Activated CD4-positive, CD25-positive, alpha-beta regulatory T cell treated with anti-CD3 and anti-CD28 coated beads, Interleukin-2, amount 50 U/mL, for 16 hours (primary cell): ENCODE measurements at places on chromosomes 13 and 19.

- DNase-seq = no peak
Observed at GRCh38 chr13:26400545-26400944, 146.6 kb downstream of the CDK8 start.

DNA sequence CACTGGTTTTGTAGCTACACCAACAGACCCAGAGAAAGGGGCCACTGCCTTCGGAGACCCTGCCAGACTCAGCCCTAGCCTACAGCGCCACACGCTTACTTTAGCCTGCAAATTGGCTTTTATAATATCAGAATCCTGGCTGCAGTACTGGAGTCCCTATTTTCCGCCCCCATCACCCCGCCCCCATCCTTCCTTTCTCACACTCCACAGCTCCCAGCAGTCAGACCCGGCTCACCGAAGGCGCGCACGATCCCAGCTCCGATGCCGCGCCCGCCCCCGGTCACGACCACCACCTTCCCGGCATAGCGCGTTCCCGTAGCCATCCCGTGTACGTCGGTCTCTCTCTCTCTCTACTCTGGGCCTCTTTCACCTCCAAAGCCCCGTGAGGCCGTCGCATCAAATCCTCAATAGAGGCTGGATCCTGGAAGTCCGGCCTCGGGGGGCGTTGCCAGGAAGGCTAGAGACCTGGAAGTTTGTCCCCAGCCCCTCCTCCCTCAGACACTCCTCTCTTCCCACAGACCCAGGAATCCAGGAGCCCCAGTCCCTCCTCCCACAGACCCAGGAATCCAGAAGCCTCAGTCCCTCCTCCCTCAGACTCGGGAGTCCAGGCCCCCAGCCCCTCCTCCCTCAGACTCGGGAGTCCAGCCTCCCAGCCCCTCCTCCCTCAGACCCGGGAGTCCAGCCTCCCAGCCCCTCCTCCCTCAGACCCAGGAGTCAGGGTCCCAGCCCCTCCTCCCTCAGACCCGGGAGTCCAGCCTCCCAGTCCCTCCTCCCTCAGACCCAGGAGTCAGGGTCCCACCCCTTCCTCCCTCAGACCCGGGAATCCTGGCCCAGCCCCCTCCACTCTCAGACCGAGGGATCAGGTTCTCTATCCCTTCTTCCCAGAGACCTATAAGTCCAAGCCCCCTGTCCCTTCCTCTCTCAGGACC lies at the start of gene HSD17B14:
Gene HSD17B14, minus strand, starts transcription at position 403 of the 929 bp plus-strand sequence. Its CDS starts 80 bp downstream, at position 323.
- no peak for DNase-seq

GRCh38 chr13:43786766-43787517 lies at the start of gene ENOX1:
ENOX1 (minus strand) TSS chr13:43786972.
- DNase-seq = no peak

GRCh38 chr19:1840541-1841115 lies 7.7 kb downstream of the REXO1 start:
- DNase-seq = no peak

DNA sequence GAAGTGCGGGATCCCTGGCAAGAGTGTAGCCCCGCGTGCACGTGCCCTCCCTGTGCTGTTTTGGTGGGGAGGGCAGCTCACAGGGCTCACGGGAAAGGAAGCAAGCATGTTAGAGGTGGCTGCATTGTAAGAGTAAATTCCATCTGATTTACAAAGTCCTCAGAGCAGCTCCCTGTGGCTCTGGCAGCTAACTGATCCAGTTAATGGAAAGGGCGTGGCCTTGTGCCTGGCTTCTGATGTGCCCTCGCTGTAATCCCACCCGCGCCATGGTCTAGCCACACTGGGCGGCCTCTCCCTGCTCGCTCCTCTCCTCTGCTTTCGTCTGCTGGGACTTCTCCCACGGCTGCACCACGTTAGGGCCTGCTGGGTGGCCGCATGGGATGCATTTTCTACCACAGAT lies 258.5 kb downstream of the FGF9 start:
- DNase-seq = no peak

GRCh38 chr13:110214637-110215036 lies 92.3 kb downstream of the COL4A1 start:
- DNase-seq = no peak

DNA sequence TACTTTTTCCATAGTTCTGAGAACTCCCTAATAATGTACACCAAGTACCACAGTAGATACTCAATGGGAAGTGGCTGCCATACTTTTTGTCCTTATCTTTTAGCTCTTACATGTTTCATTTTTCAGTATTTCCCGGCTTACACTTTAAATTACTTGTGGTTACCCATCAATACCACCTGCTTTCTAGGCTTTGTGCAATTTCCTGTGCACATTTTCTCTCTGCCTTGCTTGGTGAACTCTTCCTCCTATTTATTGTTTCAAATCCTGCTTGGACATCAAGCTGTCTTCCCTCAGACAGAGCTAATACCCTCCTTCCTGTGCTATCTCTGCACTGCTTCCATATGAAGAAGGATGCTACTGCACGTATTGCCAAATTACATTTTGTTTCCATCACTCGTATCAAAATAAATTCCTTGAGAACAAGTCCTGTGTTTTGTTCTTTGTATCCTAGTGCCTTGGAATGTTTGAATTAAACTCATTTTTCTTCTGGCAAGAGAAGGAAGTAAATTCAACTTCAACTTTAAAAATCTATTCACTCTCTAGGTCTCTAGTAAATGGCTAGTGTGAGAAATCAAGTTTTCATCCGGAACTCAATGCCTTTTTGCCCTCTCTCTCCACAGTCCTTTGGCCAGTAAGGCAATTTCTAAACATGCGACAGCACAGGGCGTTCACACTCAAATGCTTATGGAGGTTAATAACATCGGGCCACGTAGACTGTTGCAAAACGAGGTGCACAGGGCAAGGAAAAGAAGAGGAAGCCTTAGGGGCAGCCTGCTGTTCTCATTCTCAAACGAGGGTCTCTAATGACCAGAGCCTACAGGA lies 5.6 kb downstream of the ZAR1L start:
- DNase-seq = no peak

GRCh38 chr19:54429545-54430227 lies 14.4 kb downstream of the TTYH1 start:
- DNase-seq = no peak

DNA sequence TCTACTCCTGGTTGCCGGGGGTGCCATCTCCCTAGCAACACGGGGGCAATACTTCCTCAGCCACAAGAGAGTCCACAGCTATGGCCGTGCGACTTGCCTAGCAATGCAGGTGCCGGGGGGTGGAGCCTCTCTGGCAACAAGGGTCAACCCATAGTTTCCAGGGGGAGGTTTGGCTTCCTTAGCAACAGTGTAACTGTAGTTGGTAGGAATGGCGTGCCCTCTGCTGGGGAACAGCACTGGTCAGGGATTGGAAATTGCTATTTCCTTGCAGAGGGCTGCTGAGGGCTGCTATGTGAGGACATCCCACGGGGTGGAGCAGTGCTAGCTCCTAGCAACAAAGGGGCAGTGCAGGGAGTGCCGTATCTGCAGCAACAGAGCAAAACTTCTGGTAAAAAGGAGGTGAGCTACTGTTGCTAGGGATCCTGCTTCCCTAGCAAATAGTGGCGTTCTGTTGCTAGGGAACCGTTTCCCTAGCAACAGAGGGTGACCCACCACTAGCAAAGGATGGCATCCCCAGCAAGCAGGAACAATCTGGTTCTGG lies 7.0 kb upstream of the TMC4 start:
- no peak for DNase-seq

DNA sequence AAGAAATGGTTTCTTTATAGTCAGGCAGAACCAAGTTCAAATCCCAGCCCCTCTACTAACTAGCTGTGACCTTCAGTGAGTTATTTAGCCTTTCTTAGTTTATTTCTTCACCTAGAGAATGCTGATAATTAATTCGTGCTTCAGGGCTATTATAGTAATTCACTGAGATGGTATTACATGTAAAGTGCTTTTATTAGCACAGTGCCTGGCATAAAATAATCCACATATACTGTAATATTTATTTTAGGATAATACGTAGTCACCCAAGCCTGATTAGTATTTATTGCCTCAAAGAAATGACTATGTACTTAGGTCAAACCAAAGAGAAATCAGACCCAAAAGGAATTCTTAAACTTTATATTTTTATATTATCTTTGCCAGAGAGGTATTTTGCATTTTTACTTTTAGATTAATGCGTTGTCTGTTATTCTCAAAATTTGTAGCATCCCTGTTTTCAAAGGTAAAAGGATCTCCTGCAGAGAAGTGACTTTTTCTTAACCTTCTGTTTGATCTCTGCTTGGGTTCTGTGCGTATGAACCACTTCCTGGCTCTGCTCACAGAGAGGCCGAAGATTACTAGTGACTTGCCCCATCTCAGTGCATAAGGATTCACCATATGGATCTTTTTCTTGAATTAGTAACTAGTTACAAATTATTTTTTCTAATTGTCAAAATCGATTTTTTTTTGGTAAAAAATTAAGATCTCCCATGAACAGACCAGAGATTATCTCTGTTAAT lies 19.7 kb downstream of the UBAC2 start:
- DNase-seq = no peak

- DNase-seq = no peak
Observed at GRCh38 chr13:59345311-59345710, 818.4 kb downstream of the DIAPH3 start.

- DNase-seq = no peak
Observed at GRCh38 chr13:99381766-99382165, 74.6 kb upstream of the GPR183 start.

DNA sequence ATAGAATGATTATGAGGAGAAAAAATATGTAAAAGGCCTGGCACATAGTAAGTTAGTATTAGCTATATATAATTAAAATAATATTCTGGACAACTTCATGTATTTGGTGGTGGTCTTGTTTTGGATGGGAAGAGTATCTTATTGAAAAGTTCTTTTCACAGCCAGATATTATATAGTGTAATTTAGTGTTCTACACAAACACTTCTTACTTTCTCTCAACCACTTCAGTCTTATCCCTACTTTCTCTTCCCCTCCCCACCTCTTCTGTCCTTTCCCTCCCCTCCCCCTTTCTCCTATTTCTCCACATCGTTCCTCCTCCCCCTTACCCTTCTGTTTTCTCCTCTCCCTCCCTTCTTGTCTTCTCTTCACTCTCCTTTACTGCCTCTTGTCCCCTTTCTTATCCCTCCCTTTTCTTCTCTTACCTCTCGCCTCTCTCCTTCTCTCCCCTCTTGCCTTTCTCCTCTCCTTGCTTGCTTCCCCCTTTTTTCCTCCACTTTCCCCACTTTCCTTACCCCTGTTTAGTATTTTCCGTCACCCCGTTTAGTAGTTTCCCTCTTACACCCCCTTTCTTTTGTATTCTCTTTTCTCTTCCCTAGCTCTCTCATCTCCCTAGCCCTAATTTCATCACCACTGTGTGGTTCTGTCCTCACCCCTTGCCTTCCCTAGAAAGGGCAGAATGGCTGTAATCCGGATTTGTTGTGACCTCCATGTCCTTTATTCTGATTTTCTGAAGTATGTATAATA lies 107.2 kb upstream of the MLNR start:
- DNase-seq = no peak

DNA sequence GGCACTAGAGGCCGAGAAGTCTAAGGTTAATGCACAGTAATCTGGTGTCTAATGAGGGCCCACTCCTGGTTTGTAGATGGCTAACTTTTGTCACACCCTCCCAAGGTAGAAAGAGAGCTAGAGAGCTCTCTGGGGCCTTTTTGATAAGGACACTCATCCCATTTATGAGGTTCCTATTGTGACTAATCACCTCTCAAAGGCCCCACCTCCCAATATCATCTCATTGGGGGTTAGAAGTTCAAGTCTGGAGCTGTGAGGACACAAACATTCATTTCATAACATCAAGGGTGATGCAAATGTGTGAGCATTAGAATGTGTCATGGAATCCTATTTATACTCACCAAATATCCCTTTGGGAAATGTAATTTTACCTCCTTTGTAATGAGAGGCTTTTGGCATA lies 79.2 kb upstream of the SLC10A2 start:
- no peak for DNase-seq

GRCh38 chr13:20773194-20774080 lies at the start of gene EEF1AKMT1:
EEF1AKMT1 (minus strand) TSS chr13:20773961; CDS start chr13:20757598, 16,363 bp downstream.
- DNase-seq = peak; percentile 88

DNA sequence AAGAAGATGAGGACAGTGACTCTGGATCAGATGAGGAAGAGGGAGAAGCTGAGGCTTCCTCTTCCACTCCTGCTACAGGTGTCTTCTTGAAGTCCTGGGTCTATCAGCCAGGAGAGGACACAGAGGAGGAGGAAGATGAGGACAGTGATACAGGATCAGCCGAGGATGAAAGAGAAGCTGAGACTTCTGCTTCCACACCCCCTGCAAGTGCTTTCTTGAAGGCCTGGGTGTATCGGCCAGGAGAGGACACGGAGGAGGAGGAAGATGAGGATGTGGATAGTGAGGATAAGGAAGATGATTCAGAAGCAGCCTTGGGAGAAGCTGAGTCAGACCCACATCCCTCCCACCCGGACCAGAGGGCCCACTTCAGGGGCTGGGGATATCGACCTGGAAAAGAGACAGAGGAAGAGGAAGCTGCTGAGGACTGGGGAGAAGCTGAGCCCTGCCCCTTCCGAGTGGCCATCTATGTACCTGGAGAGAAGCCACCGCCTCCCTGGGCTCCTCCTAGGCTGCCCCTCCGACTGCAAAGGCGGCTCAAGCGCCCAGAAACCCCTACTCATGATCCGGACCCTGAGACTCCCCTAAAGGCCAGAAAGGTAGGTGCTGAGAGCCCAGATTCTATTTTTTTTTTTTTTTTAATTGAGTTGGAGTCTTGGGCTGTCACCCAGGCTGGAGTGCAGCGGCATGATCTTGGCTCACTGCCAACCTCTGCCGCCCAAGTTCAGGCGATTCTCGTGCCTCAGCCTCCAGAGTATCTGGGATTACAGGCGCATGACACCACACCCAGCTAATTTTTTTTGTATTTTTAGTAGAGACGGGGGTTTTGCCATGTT lies 2.3 kb downstream of the PPP1R15A start:
- DNase-seq = no peak

DNA sequence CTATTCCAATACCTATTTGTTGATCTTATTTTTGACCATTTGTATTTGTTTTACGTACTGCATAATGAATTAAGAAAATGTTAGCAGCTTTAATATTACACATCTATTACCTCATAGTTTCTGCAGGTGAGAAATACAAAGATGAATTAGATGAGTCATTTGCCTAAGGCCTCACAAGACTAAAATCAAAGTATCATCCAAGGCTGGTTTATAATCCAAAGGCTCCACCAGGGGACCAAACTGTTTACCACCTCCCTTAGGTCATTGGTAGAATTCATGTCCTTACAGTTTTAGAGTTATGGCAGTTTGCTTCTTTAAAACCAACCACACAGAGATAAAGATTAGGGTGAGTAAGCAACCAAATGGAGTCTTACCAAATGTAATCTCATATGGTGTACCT lies 848.1 kb downstream of the SLITRK6 start:
- no peak for DNase-seq

DNA sequence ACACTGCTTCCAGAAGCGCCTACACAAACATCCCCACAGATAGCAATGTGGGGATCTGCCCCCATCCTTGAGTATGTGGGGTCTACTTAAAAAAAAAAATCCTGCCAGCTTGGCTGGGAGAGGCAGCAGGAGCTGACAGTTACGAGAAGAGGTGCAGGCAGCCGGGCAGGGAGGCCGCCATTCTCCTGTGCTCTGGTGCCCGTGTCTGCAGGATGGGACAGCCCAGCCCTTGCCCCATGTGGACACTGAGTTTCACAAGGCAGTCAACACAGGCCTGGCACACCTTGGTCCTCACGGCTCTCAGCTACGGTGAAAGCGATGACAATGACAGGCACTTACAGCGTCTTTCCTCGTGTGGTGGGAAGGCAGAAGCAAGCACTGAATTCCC lies 24.0 kb downstream of the MPND start:
- DNase-seq = no peak
